ENCODE measurements at places on chromosomes 1 and 21. TPM values are rescaled to one million over a fixed set of nuclear protein-coding genes. Genes with fewer than 3 reads are reported as not detected.

- DNase-seq, result no peak
These were observed 23.0 kb upstream of the SPSB1 start for GRCh38 chr1:9269721-9270120.

GRCh38 chr1:239061770-239062169 is 324.6 kb upstream of the CHRM3 start:
- no peak for DNase-seq

DNA sequence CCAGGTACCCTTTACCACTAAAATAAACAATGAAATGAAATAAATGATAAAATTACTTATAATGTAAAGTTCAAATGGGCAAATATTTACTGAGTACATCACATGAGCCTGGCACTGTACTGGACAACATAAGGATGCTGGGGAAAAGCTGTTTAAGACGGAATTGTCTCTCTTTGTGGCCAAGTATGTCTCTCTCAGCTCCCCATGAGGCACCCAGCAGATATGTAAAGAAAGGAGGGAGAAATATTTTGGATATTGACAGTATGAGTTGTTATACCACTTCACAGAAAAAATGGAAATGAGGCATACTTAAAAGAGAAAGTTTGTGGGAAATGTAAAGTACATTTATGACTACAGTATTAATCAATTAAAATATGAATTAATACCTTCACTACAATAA is 1.0 kb upstream of the TNFSF4 start:
- DNase-seq, result no peak

DNA sequence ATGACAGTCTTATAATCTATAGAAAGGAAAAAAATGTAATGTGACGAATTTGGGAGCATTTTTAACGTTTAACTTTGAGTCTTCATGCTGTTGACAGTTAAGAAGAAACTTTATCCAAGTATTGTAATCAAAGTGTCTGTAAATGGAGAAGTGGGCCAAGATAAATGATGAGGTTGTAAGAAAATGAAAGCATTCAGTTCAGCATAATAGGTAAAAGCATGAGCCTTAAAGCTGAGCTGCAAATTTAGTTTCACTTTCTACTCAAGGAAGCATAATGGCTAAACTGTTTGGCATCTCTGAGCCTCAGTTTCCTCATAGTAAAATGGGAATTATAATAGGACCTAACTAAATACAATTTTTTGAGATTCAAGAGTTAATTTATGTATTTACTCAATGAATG is 1554.8 kb downstream of the KCNT2 start:
- no peak for DNase-seq

Gene RNU1-4
- polyA plus RNA-seq, result not detected

Gene SPRR1B
- not detected for polyA plus RNA-seq

Gene FAM163A
- 0.85 TPM for polyA plus RNA-seq

Gene PCAT6
- 2.3 TPM for polyA plus RNA-seq

Gene RGS8
- polyA plus RNA-seq, result 0.04 TPM
